ENCODE measurements at places on chromosomes 3 and 15.

DNA sequence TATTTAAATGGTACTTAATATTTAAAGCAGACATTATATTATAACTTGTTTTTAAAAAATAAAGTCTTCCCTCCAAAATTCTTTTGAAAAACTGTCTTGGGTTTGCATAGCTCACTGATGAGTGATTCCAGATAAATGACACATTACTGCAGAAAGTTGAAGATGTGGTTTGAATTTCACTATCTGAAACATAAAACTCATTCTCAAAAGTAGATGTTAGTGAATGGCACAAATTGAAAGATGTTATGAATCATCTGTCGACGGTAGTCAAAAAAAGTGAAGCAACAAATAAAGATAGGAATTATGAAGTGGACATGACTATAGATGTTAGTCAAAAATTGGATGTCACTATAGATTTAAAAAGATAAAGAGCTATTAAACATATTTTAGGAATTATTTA, 280.5 kb downstream of the GAP43 start:
- DNase-seq: peak; percentile 68

DNA sequence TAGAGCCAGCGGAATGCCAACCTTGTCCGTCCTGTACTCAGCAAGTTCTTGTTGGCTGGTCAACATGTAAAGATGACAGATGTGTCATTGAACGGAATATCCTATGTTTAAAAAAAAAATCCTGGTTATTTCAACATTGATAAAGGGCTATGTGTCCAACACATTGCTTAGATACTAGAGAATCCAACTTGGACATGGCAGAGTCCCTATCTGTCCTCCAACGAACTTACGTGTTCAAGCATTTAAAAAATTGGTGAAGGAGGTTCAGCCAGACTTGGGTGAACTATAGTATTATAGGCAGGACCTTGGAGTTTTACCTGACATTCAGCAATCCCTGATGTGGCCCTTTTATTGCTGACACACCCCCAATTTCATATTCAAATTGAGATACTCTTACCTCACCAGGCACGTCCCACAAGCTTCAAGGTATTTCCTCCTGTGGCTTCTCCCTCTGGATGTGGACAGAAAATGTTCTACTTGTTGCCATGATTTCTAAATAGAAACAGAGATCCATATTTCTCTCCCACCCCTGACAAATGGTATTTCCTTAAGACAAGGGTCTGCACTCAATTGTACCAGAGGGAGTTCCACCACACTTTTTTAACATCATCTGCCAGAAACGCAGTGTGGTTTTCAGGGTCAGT, 207.7 kb upstream of the TPM1 start:
- DNase-seq: no peak

DNA sequence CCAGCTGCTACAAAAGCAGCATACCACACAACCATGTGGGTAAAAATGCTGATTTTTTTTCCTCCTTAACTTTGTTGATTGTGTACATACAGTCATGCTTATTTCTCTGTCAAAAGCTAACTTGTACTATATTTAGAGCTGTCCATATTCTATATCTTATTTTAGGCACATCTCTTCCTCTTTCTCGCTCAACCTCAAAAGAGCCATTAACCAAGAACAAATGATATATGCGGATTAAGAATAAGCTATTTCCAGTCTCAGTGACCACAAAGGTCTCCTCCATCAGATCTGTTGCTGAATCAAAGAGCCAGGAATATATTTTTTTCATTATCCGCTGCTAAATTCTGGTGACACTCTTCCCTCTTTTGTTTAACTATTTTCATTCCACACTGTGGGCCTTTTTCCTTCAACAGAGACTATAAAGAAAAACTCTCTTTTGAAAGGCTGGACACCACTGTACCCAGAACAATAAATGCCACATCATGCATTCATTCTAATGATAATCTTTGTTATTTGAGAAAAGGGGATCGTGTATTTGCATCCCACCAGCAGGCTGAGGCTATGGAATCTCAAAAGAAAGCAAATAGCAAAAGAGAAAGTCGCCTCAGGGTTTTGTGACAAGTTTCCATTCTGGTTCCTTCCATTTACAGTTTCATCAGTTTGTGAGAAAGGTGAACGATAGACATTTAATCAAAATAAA, 8.0 kb downstream of the TMEM212 start:
- no peak for DNase-seq

DNA sequence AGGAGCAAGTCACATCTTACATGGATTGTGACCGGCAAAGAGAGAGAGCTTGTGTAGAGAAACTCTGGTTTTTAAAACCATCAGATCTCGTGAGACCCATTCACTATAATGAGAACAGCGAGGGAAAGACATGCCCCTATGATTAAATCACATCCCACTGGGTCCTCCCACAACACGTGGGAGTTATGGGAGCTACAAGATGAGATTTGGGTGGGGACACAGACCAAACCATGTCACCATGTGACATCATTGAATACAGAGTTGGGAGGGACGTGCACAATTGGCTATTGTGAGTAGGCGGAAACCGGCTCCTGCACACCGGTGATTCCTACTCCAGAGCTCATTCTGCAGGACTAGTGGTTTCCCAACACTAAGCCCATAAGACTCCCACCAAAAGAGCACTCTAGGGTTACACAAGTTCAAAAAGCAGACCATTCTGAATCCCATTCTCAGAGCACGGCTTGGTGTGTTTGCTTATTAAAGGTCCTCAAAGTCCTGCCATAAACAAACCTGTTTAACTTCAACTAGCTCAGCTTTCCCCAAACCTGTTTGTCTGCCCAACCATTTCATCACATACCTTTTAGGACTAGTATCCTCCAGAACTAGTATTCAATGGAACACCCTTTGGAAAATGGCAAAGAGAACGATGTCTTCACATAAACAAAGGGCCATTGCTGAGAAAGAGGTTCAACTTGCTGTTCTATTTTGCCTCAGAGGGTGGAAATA, 167.6 kb downstream of the TLE3 start:
- DNase-seq: no peak

DNA sequence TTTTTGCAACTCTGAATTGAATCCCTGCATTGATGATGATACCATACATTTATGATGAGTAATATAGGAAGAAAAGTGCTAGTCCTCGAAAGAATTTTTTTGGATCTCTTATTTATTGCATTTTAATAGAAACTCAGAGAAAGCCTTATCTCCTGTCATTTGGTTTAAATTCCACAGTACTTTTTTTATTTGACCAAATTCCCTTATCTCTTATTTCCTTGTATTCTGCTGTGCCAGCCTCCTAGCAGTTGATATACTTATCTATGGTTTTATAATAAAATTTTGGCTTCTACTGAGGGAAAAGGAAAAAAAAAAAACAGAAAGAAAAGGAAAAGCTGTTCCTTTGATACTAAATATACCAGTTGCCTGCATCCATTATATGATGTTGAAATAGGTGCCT, 535.1 kb upstream of the NR2F2 start:
- no peak for DNase-seq

DNA sequence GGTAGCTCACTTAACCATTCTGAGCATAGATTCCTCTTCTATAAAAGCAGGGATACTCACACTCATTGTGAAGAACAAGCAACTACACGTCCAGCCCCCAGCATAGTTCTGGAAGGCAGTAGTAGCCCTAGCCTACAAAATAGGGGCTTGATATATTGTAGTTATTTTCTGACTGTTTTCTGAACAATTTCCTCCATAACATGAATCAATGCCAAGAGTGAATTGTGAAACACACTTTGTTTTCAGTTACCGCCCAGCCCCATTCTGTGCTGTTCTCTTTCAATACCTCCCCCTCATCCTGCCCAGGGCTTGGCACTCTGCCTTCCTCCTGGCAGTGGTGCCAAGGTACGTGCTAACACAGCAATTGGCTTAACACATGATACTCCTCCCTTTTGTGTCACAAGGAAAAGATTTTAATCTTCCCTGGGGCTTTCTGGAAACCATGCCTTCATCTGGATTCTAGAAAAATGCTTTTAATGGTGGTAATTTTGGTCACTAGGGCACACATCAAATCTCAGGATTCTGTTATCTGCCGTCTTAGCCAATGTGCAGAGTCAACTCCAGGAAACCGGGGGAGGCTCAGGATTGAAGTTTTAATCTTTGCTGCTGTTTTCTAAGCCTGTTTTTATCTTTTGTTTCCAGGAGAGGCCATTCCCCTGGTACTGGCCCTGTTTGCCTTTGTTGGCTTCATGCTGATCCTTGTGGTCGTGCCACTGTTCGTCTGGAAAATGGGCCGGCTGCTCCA, 37.2 kb downstream of the IL20RB start:
- peak; percentile 77 for DNase-seq

DNA sequence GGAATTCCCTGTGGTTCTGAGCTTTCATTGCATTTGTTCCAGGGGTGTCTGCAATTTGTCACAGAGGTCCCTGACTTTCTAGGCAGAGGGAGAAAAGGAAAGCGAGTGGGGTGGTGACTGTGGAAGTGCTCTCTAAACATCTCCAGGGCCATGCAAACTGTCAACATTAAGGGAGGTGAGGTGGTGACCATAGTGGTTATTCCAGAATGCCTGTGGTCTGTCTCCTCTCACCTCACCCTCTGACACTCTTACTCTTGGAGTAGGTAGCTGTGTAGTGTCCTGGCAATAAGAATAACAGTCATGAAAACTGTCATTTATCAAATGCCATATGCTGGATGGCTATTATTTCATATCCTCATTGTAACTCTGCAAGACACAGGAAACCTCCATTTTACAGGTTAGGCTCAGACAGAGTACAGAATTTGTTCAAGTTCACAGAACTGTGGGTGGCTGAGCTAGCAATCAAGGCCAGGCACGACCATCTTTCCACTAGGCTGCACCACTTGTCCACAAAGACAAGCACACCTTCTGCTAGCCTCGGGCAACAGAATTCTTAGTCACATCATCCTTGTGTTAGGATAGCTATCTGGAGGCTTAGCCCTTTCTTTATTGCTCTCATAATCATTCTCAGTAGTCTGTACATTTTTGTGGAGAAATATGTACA, 179.4 kb downstream of the CD47 start:
- DNase-seq: no peak

- no peak for DNase-seq
These were observed 382.1 kb upstream of the NR2F2 start for GRCh38 chr15:95948411-95948810.

DNA sequence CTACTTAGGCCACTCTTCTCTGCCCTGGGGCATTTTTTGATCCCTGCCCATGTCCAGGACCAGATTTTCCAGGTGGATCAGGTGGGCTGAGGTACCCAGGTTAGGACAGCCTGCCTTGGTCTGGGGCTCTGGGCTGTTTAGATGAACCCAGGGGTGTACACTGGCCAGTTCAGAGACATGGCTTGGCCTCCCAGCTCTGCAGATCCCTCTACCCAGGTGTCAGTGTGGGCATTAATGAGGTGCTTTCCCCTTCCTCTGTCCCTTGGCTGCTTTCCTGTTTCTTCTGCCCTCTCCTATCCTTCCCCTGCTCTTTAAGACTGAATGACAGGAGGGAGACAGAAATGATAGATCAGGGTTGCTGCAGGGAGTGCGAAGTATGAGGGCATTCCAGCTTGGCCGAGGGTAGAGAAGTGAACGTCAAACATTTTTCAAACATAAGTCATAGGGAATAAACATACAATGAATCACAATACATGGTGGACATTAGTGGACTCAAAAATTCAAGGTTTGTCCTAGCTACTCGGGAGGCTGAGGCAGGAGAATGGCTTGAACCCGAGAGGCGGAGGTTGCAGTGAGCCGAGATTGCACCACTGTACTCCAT, 30.5 kb downstream of the RTP1 start:
- DNase-seq: peak; percentile 67

- DNase-seq: no peak
These were observed 11.2 kb upstream of the TBC1D5 start for GRCh38 chr3:17753632-17753992.

GRCh38 chr3:100984308-100984707, 8.9 kb downstream of the ABI3BP start:
- DNase-seq: peak; percentile 45

DNA sequence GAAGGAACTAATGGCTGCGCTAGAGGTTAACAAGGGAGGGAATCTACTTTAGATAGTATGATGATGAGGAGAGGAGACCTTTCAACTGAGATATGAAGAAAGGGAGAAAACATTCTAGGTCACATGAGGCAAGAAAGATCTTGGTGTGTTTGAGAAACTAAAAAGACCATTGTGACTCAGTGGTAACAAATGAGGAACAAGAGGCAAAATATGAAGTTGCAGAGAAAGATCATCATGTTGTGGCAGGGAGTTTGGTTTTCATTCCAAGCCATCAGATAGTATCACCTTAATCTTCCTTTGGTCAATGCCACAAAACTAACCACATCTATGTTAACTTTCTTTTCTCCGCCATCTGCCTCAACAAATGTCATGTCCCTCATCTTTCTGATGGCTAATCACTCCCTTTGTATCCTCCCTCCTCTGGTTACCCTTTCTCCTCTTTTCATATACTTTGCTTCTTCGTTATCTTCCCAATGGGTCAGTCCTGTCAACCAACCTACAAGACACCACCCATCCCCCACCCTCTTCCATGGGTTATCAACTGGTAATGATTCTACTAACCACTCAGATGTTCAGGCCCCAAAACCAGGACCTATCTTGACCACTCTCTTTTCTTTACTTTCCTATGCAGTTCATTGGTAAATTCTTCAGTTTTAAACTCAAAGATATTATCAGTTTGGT, 2.4 kb upstream of the PDCD6IP start:
- DNase-seq: no peak

DNA sequence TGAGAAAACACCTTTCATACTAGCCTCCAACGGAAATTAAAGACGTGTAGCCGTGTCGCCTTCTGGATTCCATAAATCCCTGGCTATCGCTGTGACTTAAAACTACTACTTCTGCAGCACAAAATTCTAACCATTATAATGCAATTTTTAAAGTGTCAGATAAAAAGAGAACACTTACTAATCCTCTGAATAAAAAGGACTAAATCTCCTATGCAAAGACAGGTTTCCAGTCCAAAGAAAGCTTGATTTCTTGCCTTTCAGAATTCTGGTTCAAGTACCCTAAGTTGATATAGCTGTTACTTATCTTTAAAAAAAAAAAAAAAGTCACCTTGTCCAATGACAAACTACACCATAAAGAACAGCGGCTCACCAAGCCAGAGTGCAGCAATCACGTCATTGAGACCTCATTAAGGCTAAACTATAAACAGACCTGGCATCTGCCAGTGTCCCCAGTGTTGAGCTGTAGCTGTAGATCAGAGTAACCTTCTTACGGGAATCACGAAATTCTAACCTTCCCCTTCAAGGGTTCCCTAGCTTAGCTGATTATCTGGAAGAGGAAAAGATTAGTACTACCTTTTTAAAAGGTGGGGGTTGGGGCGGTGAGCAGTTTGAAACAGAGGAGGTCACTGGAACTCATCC, 2.2 kb downstream of the ABCC5 start:
- DNase-seq: no peak

DNA sequence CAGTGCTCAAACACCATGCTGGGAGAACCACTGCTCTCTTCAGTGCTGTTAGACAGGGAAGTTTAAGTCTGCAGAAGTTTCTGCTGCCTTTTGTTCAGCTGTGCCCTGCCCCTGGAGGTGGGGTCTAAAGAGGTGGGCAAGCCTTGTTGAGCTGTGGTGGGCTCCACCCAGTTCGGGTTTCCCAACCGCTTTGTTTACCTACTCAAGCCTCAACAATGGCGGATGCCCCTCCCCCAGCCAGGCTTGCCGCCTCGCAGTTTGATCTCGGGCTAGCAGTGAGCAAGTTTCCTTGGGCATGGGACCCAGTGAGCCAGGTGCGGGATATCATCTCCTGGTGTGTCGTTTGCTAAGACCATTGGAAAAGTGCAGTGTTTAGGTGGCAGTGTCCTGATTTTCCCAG, 670.2 kb upstream of the ALCAM start:
- DNase-seq: no peak

GRCh38 chr3:61729038-61729634, 167.8 kb downstream of the PTPRG start:
- no peak for DNase-seq

All from fibroblast of skin of right biceps (primary cell).